ENCODE measurements at places on chromosomes 13 and 19. TPM values are rescaled to one million over a fixed set of nuclear protein-coding genes. Genes with fewer than 3 reads are reported as not detected.

Gene KLK13
- total RNA-seq: not detected

Gene DENND1C
- total RNA-seq: not detected

Gene LRRC63
- total RNA-seq: 0.07 TPM

Gene PBX4
- total RNA-seq: 0.07 TPM

Gene ZNF582
- total RNA-seq: 2.3 TPM

Gene FAAP24
- 2.9 TPM for total RNA-seq

Gene CYP2A6
- not detected for total RNA-seq

Gene FAM187B
- total RNA-seq: not detected

Gene UBE2L5
- total RNA-seq: not detected

Gene TSEN34
- 65.7 TPM for total RNA-seq

Gene MEF2B
- 0.13 TPM for total RNA-seq

Gene TBXA2R
- total RNA-seq: 0.66 TPM

Gene GPR4
- total RNA-seq: 5.7 TPM

Gene EBI3
- 0.40 TPM for total RNA-seq

Gene PRKCG
- total RNA-seq: not detected

Gene UHRF1
- 139 TPM for total RNA-seq

All from pulmonary artery endothelial cell (primary cell).